ENCODE measurements at places on chromosomes 12 and 14. TPM values are rescaled to one million over a fixed set of nuclear protein-coding genes. Genes with fewer than 3 reads are reported as not detected.
A peak's percentile ranks its signal among the peaks of the same experiment; 100 is the strongest.

DNA sequence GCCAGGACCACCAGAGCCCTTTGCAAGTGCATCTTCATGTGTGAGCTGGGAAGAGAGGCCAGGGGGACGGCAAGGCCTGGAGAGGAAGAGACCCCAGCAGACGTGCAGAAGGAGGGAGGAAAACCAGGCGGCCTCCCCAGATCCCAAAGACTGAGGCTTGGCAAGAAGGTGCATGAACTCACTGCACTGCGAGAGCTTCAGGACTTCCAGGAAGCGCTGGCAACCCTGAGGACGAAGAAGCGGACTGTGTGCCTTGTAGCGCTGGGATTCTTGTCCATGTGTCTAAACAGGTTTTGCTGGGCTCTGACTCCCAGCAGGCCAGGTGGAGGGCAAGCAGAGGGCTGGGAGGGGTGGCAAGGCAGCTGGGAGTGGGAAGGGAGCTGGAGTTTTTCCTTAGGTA lies 939 bp downstream of the TGFB3 start:
- no peak for DNase-seq
- H3K4me3 ChIP-seq: no peak overlapping the region
- no peak overlapping the region for H3K27ac ChIP-seq
- H3K4me1 ChIP-seq: peaks cover 19% of the 10 kb centered on the region
- H3K36me3 ChIP-seq: no peaks in the 10 kb centered on the region

- no peak for DNase-seq
- H3K27ac ChIP-seq: no peak overlapping the region
- no peak overlapping the region for H3K4me3 ChIP-seq
- H3K36me3 ChIP-seq: no peaks in the 10 kb centered on the region
- peaks cover 3% of the 10 kb centered on the region for H3K27me3 ChIP-seq
Measured at GRCh38 chr12:30826276-30826675, 71.5 kb upstream of the CAPRIN2 start.

The NPC2 gene
- total RNA-seq: 17.1 TPM

The SYT10 gene
- not detected for total RNA-seq

- peak; percentile 63 for DNase-seq
- peak overlapping the region; percentile 52 for H3K4me3 ChIP-seq
- H3K36me3 ChIP-seq: no peaks in the 10 kb centered on the region
- H3K27ac ChIP-seq: peak overlapping the region; percentile 70
- H3K27me3 ChIP-seq: no peaks in the 10 kb centered on the region
Measured at GRCh38 chr14:75542588-75543091, 20.4 kb downstream of the BATF start.

- peak overlapping the region; percentile 16 for H3K27ac ChIP-seq
- peaks cover 67% of the 10 kb centered on the region for H3K4me1 ChIP-seq
- H3K4me3 ChIP-seq: peak overlapping the region; percentile 45
- H3K27me3 ChIP-seq: no peaks in the 10 kb centered on the region
- no peak for DNase-seq
- H3K36me3 ChIP-seq: peaks cover 9% of the 10 kb centered on the region
Measured at GRCh38 chr14:77026166-77026929, 2.2 kb downstream of the IRF2BPL start.

- H3K36me3 ChIP-seq: peaks cover 3% of the 10 kb centered on the region
- peak; percentile 3 for DNase-seq
- H3K4me3 ChIP-seq: peak overlapping the region; percentile 77
- peaks cover 12% of the 10 kb centered on the region for H3K4me1 ChIP-seq
- peak overlapping the region; percentile 79 for H3K27ac ChIP-seq
- H3K27me3 ChIP-seq: no peaks in the 10 kb centered on the region
Measured at GRCh38 chr12:118136559-118137003, 657 bp downstream of the PEBP1 start.

GRCh38 chr12:75991753-75992152 lies 39.8 kb downstream of the PHLDA1 start:
- no peak for DNase-seq
- H3K4me3 ChIP-seq: no peak overlapping the region
- no peaks in the 10 kb centered on the region for H3K36me3 ChIP-seq
- H3K27me3 ChIP-seq: no peaks in the 10 kb centered on the region

- H3K36me3 ChIP-seq: no peaks in the 10 kb centered on the region
- no peak overlapping the region for H3K4me3 ChIP-seq
- DNase-seq: no peak
- H3K27me3 ChIP-seq: no peaks in the 10 kb centered on the region
- no peak overlapping the region for H3K27ac ChIP-seq
- no peaks in the 10 kb centered on the region for H3K4me1 ChIP-seq
Measured at GRCh38 chr14:34338056-34338455, 124.0 kb downstream of the SPTSSA start.

GRCh38 chr14:75643985-75644384 lies 16.7 kb downstream of the ERG28 start:
- H3K4me1 ChIP-seq: no peaks in the 10 kb centered on the region
- H3K27ac ChIP-seq: no peak overlapping the region
- no peak for DNase-seq

The SPRYD3 gene
- 43.3 TPM for total RNA-seq

DNA sequence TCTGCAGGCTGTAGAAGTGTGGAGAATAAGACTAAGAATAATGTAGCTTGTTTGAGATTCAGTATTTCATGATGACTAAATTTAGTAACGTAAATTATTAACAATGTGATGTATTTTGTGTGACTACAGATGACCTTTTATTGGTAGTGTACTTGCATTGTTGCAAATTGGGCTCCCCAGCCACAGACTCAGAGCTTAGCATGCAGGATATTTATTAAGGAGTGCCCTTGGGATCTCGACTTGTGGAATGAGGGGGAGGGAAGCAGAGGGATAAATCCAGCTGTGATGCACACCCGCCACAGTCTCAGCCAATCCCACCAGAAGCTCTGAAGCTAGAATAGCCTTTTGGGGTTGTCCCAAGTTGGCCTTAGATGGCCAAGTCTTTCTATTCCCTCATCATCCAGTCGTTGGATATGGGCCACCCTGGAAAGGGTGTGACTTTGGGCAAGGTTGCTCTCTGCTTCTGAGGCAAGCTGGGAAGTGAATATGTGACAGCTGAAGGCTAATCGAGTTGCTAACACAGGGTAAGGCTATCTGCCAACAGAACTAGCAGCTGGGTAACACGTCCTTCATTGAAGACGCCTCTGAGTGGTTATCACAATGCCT lies 42.1 kb upstream of the USP44 start:
- no peaks in the 10 kb centered on the region for H3K36me3 ChIP-seq
- H3K27me3 ChIP-seq: no peaks in the 10 kb centered on the region
- H3K27ac ChIP-seq: no peak overlapping the region
- no peaks in the 10 kb centered on the region for H3K4me1 ChIP-seq
- no peak overlapping the region for H3K4me3 ChIP-seq

The ADAMTS20 gene
- not detected for total RNA-seq

The LRRC10 gene
- total RNA-seq: not detected

The CSAD gene
- 18.7 TPM for total RNA-seq

The LUM gene
- not detected for total RNA-seq

DNA sequence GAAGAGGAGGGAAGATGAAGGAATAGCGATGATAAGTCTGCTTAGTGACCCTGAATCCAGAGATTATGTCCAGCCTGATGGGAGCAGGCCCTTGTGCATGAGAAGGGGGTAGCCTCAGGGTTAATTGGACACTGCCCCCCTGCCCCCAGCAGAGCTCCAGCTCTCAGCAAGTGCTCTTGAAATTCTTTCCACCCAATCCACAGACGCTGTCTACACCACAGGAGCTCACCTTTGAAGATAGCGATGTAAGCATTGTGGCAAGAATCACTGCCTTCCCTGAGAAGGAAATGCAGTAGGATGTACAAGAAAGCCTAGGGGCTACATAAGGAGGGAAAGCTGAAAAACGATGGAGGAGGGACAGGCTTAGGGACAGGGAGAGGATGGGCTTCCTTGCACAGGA lies 39.4 kb downstream of the CRACR2A start:
- no peaks in the 10 kb centered on the region for H3K27me3 ChIP-seq
- no peaks in the 10 kb centered on the region for H3K4me1 ChIP-seq

The PCK2 gene
- total RNA-seq: 79.6 TPM

The TGM1 gene
- 3.7 TPM for total RNA-seq

DNA sequence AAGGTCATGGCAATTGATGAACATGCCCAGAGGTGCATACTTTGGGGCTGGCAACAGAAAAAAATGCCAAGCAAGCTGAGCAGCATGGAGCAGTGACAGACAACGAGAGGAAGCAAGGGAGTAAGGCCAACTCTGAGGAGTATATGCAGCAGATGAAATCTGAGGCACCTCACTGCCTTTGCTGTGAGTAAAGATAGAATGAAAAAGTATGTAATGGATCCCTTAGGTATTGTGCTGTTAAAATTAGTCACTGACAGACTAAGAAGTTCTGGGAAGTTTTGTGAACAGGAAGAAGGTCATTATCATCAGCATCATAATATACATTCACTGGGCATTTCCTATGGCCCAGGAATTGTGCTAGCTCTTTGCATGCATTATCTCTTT lies 269.9 kb downstream of the DUSP6 start:
- no peak overlapping the region for H3K4me3 ChIP-seq
- no peaks in the 10 kb centered on the region for H3K27me3 ChIP-seq
- no peaks in the 10 kb centered on the region for H3K4me1 ChIP-seq

The SLC25A47 gene
- total RNA-seq: not detected

GRCh38 chr12:58873496-58873895 lies 46.8 kb downstream of the LRIG3 start:
- DNase-seq: no peak
- no peaks in the 10 kb centered on the region for H3K27me3 ChIP-seq
- H3K36me3 ChIP-seq: no peaks in the 10 kb centered on the region
- H3K4me1 ChIP-seq: no peaks in the 10 kb centered on the region
- no peak overlapping the region for H3K4me3 ChIP-seq

GRCh38 chr12:126534495-126534894 lies 1469.3 kb downstream of the AACS start:
- DNase-seq: no peak
- no peaks in the 10 kb centered on the region for H3K4me1 ChIP-seq
- H3K36me3 ChIP-seq: no peaks in the 10 kb centered on the region
- H3K27ac ChIP-seq: no peak overlapping the region
- H3K27me3 ChIP-seq: no peaks in the 10 kb centered on the region
- H3K4me3 ChIP-seq: no peak overlapping the region

The CLEC4D gene
- not detected for total RNA-seq

GRCh38 chr12:113472191-113473121 lies 785 bp upstream of the LHX5 start:
- no peak overlapping the region for H3K27ac ChIP-seq
- H3K36me3 ChIP-seq: no peaks in the 10 kb centered on the region
- DNase-seq: no peak
- H3K4me1 ChIP-seq: peaks cover 5% of the 10 kb centered on the region
- no peak overlapping the region for H3K4me3 ChIP-seq

GRCh38 chr14:88519907-88520306 lies 34.9 kb downstream of the PTPN21 start:
- no peaks in the 10 kb centered on the region for H3K4me1 ChIP-seq
- H3K4me3 ChIP-seq: no peak overlapping the region
- H3K27me3 ChIP-seq: no peaks in the 10 kb centered on the region
- no peaks in the 10 kb centered on the region for H3K36me3 ChIP-seq
- DNase-seq: no peak

The APOF gene
- total RNA-seq: not detected

DNA sequence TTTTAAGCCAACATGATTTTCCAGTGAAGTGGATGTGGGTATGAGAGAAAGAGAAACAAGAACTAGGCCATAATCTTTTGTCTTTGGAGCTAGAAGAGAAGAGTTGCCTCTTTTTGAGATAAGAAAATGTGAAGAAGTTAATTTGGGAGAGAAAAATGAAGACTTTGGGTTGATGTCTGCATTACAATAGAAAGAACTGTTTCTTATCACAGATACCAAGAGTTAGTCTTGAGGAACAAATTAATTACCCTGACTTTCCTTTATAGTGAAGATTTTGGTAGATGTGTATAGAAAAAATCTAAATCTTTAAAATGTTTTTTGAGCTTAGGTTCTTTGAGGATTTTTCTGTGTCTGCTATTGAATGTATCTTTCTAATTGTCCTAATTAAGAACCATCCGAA lies 4.2 kb downstream of the A2M start:
- peaks cover 7% of the 10 kb centered on the region for H3K4me1 ChIP-seq
- no peaks in the 10 kb centered on the region for H3K36me3 ChIP-seq
- DNase-seq: no peak
- no peak overlapping the region for H3K27ac ChIP-seq
- H3K4me3 ChIP-seq: no peak overlapping the region

- H3K27ac ChIP-seq: peak overlapping the region; percentile 47
- H3K27me3 ChIP-seq: no peaks in the 10 kb centered on the region
- peaks cover 6% of the 10 kb centered on the region for H3K36me3 ChIP-seq
- peaks cover 19% of the 10 kb centered on the region for H3K4me1 ChIP-seq
- DNase-seq: no peak
Measured at GRCh38 chr12:52010152-52010622, 3.4 kb downstream of the TAMALIN start.

DNA sequence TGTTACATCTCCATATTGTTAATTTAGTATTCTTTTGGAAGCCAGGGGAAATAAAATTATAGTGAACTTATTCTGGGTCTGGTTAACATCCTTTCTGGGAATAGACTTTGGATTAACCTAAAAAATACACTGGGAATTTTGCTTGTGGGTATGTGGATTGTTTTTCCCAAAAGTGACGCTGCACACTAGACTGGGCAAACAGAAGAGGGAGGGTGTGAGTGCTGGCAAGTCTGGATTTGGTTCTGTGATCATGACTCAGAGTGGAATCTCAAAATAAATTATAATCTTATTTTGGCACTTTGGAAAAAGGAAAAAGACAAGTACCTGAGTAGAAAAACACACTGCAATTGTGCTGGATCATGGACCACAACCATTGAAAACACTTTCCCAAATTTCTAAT lies 15.2 kb upstream of the LUM start:
- H3K36me3 ChIP-seq: no peaks in the 10 kb centered on the region
- no peak overlapping the region for H3K4me3 ChIP-seq
- no peaks in the 10 kb centered on the region for H3K4me1 ChIP-seq
- H3K27me3 ChIP-seq: no peaks in the 10 kb centered on the region

DNA sequence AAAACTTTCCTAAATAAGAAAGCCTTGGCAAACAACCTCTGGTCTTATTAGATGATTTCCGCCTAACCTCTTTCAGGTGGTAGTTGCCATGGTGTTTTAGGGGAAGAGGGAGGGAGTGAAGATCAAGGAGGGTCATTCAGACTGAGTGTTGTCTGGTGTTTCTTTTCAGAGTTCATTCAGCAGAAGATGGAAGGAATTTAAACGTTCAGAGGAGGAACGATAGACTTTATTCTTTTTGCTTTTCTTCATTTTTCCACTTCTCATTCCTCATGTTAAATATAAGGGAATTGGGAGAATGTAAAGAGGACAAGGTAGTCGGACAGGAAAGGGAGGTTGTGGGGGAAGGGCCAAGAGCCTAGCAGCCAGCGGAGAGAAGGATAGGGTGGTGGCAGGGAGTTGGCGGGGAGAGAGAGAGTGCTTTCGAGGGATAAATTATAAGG lies 17.4 kb upstream of the SALL2 start:
- no peak overlapping the region for H3K27ac ChIP-seq
- H3K27me3 ChIP-seq: peaks cover 2% of the 10 kb centered on the region
- no peaks in the 10 kb centered on the region for H3K4me1 ChIP-seq
- H3K36me3 ChIP-seq: no peaks in the 10 kb centered on the region

- peaks cover 60% of the 10 kb centered on the region for H3K4me1 ChIP-seq
- H3K4me3 ChIP-seq: peak within 1 kb of the TSS; percentile 78
- H3K27me3 ChIP-seq: no peaks in the 10 kb centered on the region
- DNase-seq: no peak
- H3K27ac ChIP-seq: peak within 1 kb of the TSS; percentile 88
- no peaks in the 10 kb centered on the region for H3K36me3 ChIP-seq
Measured at GRCh38 chr14:91113829-91114078, at the start of gene DGLUCY. Gene DGLUCY (plus strand): TSS chr14:91114073. CDS start chr14:91160295, 46,222 bp downstream.

GRCh38 chr14:93741556-93742230 lies 46.6 kb downstream of the PRIMA1 start:
- H3K27ac ChIP-seq: no peak overlapping the region
- no peaks in the 10 kb centered on the region for H3K36me3 ChIP-seq
- H3K4me1 ChIP-seq: no peaks in the 10 kb centered on the region

All from CD8-positive, alpha-beta memory T cell (primary cell).